ENCODE measurements at places on chromosomes 6 and 20.
A peak's percentile ranks its signal among the peaks of the same experiment; 100 is the strongest.

DNA sequence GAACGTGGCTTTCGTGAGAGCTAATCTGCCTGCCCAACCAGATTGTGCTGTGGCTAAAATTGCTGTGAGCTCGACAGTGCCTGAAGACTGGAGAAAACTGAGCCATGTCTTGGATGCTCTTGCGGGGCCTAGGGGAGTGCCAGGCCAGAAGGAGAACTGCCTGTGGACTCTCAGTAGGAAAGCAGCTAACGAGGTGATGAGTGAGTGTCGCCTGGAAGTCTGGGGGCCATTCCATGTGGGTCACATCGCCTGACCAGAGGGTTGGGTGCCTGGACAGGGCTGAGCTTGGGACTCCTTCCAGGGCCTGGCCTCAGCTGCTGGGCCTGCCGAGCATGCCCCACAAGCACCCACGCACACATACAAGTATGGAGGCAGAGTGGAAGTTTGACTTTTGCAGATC lies 166.5 kb downstream of the VEGFA start:
- DNase-seq, result no peak

- DNase-seq, result no peak
Measured at GRCh38 chr20:676315-676937, 824 bp upstream of the SCRT2 start.

GRCh38 chr6:25692472-25692871 lies 40.5 kb downstream of the SCGN start:
- no peak for DNase-seq

- DNase-seq, result no peak
Measured at GRCh38 chr20:61771805-61772350, 293.8 kb downstream of the TAF4 start.

DNA sequence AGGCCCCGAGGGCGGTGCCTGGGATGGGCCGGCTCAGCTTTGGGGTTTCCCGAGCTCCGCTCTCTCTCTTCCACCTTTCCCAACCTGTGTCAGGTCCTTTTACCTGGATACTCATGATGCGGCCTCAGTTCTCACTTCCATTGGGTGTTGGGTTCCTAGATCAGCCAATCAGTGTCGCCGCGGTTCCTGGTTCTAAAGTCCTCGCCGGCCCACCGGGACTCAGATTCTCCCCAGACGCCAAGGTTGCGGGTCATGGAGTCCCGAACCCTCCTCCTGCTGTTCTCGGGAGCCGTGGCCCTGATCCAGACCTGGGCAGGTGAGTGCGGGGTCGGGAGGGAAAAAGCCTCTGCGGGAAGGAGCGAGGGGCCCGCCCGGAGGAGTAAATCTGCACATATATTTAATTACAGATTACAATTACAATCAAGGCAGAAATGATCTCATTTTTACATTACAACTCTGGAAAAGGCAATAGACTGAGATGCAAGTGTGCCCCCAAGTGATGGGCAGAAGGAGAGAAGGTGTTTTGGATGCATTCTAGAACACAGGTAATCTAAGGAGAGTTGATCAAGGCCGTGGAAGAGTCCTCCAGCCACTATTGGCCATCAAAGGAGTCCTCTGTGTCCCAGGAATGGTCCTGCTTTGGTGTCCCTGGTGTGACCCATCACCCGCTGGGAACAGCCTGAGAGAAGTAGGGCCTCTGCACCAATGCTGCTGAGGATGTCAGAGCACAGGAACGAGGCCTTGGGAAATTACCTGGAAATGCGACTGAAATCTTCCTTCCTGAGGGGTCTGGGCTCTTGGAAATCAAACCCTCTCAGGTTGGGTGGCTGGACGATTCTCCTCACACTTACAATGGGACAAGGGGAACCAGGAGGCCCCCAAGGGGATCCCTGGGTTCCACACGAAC lies 34.7 kb upstream of the MICB start:
- DNase-seq, result peak; percentile 74

DNA sequence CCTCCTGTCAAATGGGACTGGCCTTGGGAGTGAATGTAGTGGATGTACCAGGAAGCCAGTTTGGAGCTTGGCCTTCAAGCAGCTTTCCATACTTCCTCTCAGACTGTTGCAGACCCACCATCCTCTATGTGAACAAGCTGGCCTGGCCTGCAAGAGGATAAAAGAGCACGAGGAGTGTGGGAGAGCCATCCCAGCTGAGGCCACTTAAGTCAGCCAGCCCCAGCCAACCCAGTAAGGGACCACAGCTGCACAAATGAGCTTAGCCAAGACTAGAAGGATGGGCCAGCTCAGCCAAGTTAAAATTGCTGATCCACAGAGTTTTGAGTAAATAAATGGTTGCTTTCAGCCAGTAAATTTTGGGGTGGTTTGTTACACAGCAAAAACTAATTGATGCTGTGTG lies 156.9 kb upstream of the SOX4 start:
- no peak for DNase-seq

GRCh38 chr20:22795871-22796270 lies 211.5 kb upstream of the FOXA2 start:
- no peak for DNase-seq

DNA sequence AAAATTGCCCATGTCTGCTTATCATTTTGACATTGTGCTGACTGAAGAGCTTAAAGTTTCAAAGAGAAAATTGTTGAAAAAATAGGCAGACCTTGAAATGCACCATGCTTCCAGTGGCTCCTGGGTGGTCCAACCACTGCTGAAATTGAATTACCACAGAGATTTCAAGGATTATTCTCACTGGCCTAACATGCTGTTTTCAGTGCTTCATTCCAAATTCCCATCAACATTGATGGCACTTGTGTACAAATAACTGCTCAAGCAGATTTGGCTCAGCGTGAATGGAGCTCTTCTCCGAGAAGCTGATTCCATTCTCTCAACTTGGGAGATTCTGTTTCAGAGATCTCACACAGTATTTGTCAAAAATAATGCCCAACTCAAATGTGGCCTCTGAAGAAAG lies 75.5 kb downstream of the LAMA4 start:
- no peak for DNase-seq

DNA sequence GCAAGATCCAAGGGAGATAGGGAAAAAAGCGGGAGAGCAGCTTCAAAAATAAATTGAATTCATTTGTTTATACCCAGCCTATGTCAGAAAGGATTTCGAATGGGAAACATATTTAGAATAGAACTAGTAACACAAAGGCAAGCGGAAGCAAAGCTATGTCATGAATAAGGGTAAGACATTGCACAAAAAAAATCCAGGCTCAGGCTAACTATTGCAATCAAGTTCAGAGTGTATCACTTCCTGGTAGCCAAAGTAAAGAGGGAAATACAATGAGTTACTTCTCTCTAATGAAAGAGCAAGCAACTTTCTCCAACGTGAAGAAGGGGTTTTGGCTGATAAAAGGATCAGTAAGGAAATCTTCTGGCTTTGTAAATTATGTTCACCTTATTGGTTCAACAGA lies 212.8 kb downstream of the ZMYND8 start:
- DNase-seq, result no peak

- DNase-seq, result no peak
Measured at GRCh38 chr20:22217712-22218352, 366.5 kb downstream of the FOXA2 start.

GRCh38 chr20:53324816-53325215 lies 268.8 kb downstream of the ZNF217 start:
- no peak for DNase-seq

GRCh38 chr6:37947468-37947867 lies 127.9 kb downstream of the ZFAND3 start:
- no peak for DNase-seq

DNA sequence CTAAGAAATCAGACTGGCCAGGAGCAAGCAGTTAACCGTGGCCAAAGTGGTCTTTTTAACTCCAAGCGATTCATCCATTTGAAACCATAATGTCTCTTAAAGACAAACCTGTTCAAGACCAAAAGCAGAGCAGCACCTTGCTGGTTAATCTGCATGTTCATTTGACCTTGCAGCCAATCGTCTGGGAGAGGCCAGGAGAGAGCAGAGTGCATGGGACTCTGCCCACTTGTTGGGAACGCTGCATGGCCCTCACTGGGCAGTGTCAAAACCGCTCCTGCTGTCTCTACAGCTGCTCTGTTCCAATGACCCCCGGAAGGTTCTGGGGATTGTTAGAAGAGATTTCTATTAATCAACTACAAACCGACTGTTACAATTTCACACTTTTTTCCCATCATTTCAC lies 79.6 kb downstream of the OLIG3 start:
- no peak for DNase-seq

DNA sequence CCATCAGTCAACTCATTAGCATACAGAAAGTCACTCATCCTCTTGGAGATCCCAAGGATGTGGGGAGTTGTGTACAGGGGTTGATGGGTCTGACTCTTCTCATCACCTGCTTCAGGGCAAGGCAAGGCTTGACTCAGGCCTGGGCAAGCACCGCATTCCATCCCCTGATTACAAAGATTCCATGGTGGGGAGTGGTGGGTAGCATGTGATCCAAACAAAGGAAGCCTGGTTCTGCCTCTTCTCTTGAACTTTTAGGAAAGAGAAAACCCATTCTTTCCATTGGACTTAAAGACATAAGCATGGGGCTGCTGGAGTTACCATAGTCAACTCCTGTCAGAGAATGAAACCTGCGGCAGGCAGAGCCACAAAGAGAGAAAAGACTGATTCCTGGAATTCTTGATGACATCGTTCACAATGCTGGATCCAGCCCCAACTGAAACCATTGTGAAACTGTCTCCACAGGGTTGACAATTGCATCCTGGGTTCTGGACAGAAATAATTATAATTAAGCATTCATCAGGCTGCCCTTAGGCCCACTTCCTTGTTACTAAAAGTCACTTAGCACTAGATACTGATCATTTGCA lies 235.8 kb upstream of the KCNG1 start:
- no peak for DNase-seq

DNA sequence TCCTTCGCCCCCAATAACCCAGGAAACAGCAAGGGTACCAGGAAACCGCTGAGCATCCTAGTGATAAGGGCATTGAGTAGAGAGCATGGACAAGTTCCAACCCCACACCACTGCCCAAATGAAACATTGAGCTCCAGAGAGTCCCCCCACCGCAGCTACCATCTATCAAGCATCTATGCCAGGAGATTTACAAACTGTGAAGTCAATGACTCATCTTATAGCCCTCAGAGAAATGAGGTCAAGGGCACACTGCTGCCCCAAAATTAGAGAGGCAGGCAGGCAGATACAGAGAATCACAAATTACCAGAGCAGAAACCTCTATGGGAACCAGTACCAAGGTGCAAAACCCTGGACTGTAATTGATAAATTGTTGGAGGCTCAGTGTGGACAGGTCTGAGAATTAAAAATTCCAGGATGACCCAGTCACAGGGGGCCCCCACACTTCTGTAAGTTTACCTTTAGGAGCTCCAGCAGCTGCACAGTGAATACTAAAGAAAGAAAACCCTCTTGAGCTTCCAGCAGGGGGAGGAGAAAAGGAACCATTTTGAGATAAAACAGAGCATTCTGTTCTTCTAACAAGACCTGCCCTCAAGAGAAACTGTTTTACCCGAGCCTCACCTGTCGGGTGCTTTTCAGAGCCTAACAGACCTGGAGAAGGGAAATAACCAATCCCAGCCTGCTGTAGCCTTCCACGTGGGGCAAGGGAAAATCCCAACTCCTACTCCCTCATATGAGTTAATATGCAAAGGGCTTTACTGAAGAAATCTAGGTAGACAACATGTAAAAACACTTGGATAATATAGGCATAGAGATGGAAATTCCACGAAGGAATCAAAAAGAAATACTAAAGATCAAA lies 118.0 kb upstream of the ARID1B start:
- DNase-seq, result no peak

DNA sequence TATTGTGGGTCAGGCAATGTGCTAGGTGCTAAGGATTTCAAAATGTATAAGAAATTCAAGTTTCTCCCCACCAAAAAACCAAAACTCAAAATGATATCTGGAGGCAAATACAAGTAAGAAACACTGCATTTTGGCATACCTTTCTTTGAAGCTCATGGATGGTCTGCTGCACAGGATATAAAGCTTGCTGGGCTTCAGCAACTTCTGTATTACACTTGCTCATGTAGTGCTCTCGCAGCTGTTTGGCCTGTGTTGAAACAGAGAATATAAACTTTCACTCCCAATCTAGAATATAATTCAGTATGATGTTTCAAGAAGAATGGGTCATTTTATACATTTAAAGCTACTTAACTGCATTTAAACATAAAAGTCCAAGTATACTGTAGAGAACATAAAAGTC lies 39.6 kb downstream of the SHPRH start:
- no peak for DNase-seq

DNA sequence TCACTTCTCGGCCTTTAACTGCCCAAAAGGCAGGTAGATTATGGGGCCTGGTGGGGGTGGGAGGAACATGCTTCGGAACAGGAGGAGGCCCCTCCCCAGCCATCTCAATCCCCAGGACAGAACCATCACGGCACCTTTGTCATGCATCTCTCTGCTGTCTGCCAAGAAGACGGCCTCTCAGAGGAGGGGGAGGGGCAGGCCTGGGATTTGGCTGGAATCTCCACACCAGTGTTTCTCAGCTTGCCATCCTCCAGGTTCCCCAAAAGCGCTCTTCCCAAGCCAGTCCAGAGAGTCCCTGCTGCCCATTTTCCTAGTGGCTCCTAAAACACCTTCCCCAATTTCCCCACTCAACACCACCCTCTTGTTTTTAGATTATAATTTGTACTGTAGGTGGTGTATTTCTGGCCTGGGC lies 2.5 kb upstream of the POU5F1 start:
- no peak for DNase-seq

DNA sequence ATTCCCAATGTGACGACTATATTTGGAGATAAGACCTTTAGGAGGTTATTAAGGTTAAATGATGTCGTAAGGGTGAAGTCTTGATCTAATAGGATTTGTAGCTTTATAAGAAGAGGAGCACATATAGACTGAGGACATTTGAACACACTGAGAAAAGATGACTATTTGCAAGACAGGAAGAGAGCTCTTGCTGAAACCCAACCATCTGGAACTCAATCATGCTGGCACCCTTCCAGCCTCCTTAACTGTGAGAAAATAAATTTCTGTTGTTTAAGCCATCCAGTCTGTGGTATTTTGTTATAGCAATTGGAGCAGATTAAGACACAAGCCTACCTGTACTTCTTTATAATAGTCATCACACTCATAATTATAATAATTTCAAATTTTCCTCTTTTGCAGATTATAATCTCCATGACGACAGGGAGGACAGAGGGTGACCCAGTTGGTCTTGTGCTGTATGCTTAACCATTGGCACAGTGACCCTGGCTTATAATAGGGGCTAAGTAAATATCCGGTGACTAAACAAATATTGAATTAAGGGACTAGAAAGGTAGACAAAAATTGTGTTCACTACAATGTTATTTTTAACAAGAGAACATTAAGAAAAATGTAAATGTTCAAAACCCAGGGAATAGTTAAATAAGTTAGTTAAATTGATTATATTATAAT lies 206.4 kb upstream of the HDDC2 start:
- DNase-seq, result no peak

DNA sequence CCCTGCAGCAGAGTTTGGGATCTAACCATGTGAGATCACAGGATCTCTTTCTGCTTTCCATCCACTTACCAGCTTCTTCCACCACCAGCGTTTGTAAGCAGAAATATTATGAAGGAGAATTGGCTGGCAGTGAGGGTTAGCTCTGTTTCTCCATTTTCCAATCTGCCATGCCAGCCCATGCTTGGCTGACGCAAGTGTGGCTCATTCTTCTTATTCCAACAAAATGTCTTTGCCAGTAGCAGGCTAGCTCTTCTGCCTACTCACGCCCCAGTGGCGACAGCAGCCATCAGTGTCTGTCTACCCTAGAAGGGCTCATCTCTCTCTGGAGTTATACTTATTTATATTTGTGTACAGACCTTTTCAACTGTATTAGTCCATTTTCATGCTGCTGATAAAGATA lies 286.2 kb downstream of the FARS2 start:
- no peak for DNase-seq

- DNase-seq, result no peak
Measured at GRCh38 chr6:2865694-2866151, 24.1 kb upstream of the SERPINB1 start.

Data from activated CD4-positive, alpha-beta T cell treated with anti-CD3 and anti-CD28 coated beads, Interleukin-2, amount 50 U/mL, for 24 hours (primary cell).